Thoracic aorta (tissue), 2 donors: ENCODE measurements at places on chromosomes 5 and 9.

DNA sequence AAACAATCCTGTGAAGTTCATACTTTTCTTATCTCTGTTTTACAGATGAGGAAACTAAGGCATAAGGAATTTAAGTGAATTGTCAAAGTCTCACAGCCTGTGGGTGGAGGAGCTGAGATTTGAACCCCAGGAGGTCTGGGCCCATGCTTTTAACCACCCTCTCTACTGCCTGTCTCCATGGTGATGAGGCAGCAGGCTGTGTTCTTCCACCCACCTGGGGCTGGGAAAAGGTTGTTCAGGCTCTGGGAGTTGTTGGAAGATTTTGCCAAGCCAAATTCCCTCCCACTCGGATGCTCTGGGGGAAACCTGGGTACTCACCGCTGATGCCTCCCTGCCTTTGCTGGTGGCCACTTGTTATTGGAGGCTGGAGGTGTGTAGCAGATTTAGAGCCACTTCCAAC lies 18.3 kb upstream of the SYNPO start:
- no peaks in the 10 kb centered on the region for H3K27me3 ChIP-seq
- peak overlapping the region; percentile 99 for H3K27ac ChIP-seq
- no peak for DNase-seq
- H3K4me3 ChIP-seq, result no peak overlapping the region
- H3K36me3 ChIP-seq, result no peaks in the 10 kb centered on the region

GRCh38 chr5:179623906-179624741 lies 653 bp upstream of the HNRNPH1 start:
- peak overlapping the region; percentile 100 for H3K4me3 ChIP-seq
- no peak for DNase-seq
- peaks cover 36% of the 10 kb centered on the region for H3K4me1 ChIP-seq

- H3K4me1 ChIP-seq, result no peaks in the 10 kb centered on the region
- no peaks in the 10 kb centered on the region for H3K36me3 ChIP-seq
- DNase-seq, result no peak
- H3K4me3 ChIP-seq, result no peak overlapping the region
- no peak overlapping the region for H3K27ac ChIP-seq
Observed at GRCh38 chr5:174760721-174761120, 36.3 kb downstream of the MSX2 start.

DNA sequence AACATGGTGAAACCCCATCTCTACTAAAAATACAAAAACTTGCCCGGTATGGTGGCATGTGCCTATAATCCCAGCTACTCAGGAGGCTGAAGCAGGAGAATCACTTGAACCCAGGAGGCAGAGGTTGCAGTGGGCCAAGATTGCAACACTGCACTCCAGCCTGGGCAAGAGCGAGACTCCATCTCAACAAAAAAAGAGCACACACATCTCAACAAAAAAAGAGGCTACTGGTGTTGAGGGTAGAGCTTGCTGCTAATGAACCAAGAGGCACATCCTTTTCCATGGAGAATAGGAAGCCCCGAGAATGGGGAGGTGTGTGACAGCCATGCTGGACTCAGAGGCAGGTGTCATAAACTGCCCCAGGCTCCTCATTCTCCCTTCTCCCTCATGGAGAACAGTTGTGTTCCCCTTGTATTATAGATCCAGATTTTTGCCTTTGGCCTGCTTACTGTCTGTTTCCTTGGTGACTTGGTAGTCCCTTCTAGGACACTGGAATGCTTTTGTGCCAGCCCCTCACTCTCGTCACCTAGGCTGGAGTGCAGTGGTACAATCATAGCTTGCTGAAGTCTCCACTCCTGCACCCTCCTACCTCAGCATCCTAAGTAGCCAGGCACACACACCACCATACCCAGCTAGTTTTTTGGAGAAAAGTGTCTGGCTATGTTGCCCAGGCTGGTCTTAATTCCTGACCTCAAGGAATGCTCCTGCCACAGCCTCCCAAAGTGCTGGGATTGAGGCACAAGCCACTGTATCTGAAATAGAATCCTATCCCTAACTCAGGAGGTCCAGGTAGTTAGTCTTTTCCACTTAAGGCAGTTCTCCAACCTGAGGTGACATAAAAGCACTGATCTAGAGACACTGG lies 5.1 kb downstream of the RPL12 start:
- no peak overlapping the region for H3K27ac ChIP-seq
- peaks cover 49% of the 10 kb centered on the region for H3K36me3 ChIP-seq
- H3K4me1 ChIP-seq, result peaks cover 22% of the 10 kb centered on the region
- no peak for DNase-seq

GRCh38 chr5:133420440-133421301 lies 191.7 kb downstream of the FSTL4 start:
- no peaks in the 10 kb centered on the region for H3K36me3 ChIP-seq
- H3K27me3 ChIP-seq, result no peaks in the 10 kb centered on the region
- DNase-seq, result no peak
- H3K4me3 ChIP-seq, result no peak overlapping the region
- H3K4me1 ChIP-seq, result no peaks in the 10 kb centered on the region

GRCh38 chr5:128436749-128437188 lies 101.3 kb downstream of the FBN2 start:
- no peaks in the 10 kb centered on the region for H3K27me3 ChIP-seq
- H3K36me3 ChIP-seq, result no peaks in the 10 kb centered on the region
- DNase-seq, result no peak
- H3K27ac ChIP-seq, result no peak overlapping the region
- H3K4me3 ChIP-seq, result no peak overlapping the region
- H3K4me1 ChIP-seq, result peaks cover 9% of the 10 kb centered on the region

GRCh38 chr5:6246820-6247437 lies 131.4 kb downstream of the MED10 start:
- H3K27ac ChIP-seq, result no peak overlapping the region
- no peak overlapping the region for H3K4me3 ChIP-seq
- no peaks in the 10 kb centered on the region for H3K36me3 ChIP-seq
- DNase-seq, result no peak

DNA sequence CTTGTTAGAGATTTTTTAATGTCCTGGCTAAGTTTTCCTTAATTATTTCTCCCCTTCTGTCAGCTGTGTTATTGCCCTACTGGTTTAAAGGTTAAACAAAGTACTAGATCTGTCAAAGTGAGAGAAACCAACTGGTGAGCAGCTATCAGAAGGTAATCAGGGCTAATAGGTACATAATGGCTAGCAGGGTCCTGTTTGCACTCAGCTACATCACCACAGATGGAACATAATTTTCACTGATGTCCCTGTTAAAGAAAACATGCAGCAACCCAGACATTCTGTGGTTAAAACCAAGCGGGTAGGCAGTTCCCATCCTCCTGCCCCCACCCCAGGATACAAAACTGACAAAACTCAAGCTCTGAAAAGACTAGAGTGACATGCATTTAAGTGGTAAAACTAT lies 473.9 kb downstream of the NR2F1-AS1 start:
- H3K27ac ChIP-seq, result no peak overlapping the region
- no peaks in the 10 kb centered on the region for H3K27me3 ChIP-seq
- H3K36me3 ChIP-seq, result no peaks in the 10 kb centered on the region

GRCh38 chr5:10034001-10034400 lies 215.7 kb downstream of the ATPSCKMT start:
- H3K27ac ChIP-seq, result no peak overlapping the region
- H3K36me3 ChIP-seq, result no peaks in the 10 kb centered on the region
- no peak overlapping the region for H3K4me3 ChIP-seq
- H3K4me1 ChIP-seq, result no peaks in the 10 kb centered on the region
- no peak for DNase-seq

- no peak overlapping the region for H3K4me3 ChIP-seq
- no peaks in the 10 kb centered on the region for H3K36me3 ChIP-seq
- no peak for DNase-seq
- no peak overlapping the region for H3K27ac ChIP-seq
Observed at GRCh38 chr9:111926421-111926875, 29.8 kb downstream of the UGCG start.

GRCh38 chr5:117488976-117489500 lies 914.4 kb upstream of the SEMA6A start:
- no peak overlapping the region for H3K4me3 ChIP-seq
- no peaks in the 10 kb centered on the region for H3K27me3 ChIP-seq
- DNase-seq, result no peak
- no peaks in the 10 kb centered on the region for H3K4me1 ChIP-seq
- no peaks in the 10 kb centered on the region for H3K36me3 ChIP-seq

- H3K27ac ChIP-seq, result no peak overlapping the region
- H3K4me1 ChIP-seq, result peaks cover 5% of the 10 kb centered on the region
- H3K27me3 ChIP-seq, result no peaks in the 10 kb centered on the region
- no peak overlapping the region for H3K4me3 ChIP-seq
- peaks cover 6% of the 10 kb centered on the region for H3K36me3 ChIP-seq
- DNase-seq, result no peak
Observed at GRCh38 chr9:37300620-37301019, 121.9 kb upstream of the GRHPR start.

DNA sequence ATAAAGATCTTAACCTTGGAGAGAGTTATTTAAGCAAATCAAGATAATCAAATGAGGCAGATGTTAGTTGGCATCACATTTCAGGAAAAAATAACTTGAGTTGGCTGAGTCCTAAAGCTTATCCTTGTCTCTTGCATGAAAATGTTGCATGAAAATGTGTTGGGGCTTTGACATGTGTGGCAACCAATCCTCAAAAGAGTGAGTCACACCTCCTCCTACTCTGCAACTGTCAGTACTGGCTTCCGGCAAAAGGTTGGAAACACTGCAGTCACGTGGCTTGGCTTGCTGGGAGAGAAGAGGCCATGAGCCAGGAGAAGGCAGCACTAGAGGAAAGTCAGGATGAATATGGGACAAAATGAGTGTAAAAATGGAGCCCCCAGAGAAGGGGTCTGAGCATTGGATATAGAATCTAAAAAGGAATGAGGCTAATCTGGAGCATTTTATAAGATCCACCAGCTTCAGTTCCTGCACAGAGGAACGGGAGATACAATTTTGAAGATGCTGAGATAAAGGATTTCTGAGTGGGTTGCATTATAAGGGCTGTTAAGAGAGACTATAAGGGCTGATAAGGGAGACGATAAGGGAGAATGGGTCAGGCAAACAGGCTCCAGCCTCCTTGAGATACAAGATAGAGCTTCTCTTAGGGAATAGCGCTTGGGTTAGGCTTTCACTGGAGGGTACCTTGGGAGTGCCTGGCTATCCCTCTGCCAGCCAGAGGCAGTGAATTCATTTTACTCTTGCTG lies 43.1 kb downstream of the SPATA31D1 start:
- H3K27me3 ChIP-seq, result no peaks in the 10 kb centered on the region
- H3K4me1 ChIP-seq, result no peaks in the 10 kb centered on the region
- no peak overlapping the region for H3K27ac ChIP-seq
- no peaks in the 10 kb centered on the region for H3K36me3 ChIP-seq

DNA sequence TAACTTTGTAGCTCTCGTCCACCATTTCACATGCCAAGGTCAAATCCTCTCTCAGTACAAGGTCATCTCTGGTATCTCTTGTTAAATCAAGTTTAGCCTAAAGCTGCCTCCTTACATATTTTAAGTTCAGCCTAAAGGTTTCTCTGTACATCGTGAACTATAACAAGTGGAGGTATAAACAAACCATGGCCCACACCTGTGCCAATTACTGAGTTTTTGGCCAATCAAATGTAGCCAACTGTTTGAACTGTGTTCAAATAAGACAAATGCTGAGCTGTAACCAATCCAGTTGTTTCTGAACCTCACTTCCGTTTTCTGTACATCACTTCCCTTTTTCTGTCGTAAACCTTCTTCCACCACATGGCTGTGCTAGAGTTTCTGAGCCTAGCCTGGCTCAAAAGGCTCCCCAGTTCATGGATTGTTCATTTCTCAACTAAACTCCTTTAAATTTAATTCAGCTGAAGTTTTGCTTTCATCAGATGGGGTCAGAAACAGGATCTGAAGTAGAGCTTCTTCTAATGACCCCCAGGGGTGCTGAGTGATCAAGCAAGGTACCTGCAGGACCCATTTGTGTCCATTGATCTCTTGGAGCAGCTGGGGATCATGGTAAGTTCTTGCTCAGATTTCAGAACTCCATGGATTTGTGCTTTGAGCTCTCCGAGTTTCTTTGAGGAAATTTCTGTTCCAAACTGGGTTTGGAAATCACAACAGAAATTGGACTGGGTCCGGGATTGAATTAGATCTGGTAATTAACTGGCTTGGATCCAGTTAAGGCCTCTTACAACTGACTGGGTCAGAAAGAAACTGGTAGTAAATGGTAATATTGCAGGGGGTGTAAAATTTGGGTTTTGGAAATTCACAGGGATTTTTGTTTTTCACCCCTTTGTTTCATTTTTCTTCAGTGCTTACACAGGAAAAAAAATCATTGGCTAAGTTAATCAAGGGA lies 11.0 kb upstream of the NANS start:
- no peaks in the 10 kb centered on the region for H3K36me3 ChIP-seq
- H3K4me3 ChIP-seq, result peak overlapping the region; percentile 21
- H3K27ac ChIP-seq, result no peak overlapping the region
- H3K27me3 ChIP-seq, result no peaks in the 10 kb centered on the region
- H3K4me1 ChIP-seq, result no peaks in the 10 kb centered on the region

- no peaks in the 10 kb centered on the region for H3K36me3 ChIP-seq
- H3K4me1 ChIP-seq, result no peaks in the 10 kb centered on the region
Observed at GRCh38 chr5:24135536-24135935, 509.2 kb downstream of the CDH10 start.

- no peak for DNase-seq
- no peaks in the 10 kb centered on the region for H3K4me1 ChIP-seq
- H3K27me3 ChIP-seq, result no peaks in the 10 kb centered on the region
- no peaks in the 10 kb centered on the region for H3K36me3 ChIP-seq
- no peak overlapping the region for H3K27ac ChIP-seq
Observed at GRCh38 chr5:17852740-17853139, 218.5 kb downstream of the TAF11L14 start.

GRCh38 chr9:78590068-78590467 lies 293.1 kb downstream of the PSAT1 start:
- H3K36me3 ChIP-seq, result no peaks in the 10 kb centered on the region
- H3K27me3 ChIP-seq, result no peaks in the 10 kb centered on the region
- H3K4me3 ChIP-seq, result no peak overlapping the region
- DNase-seq, result no peak
- no peak overlapping the region for H3K27ac ChIP-seq

- no peak for DNase-seq
- no peak overlapping the region for H3K27ac ChIP-seq
- no peaks in the 10 kb centered on the region for H3K36me3 ChIP-seq
- no peaks in the 10 kb centered on the region for H3K4me1 ChIP-seq
Observed at GRCh38 chr9:78939311-78940065, 632.3 kb upstream of the TLE4 start.

DNA sequence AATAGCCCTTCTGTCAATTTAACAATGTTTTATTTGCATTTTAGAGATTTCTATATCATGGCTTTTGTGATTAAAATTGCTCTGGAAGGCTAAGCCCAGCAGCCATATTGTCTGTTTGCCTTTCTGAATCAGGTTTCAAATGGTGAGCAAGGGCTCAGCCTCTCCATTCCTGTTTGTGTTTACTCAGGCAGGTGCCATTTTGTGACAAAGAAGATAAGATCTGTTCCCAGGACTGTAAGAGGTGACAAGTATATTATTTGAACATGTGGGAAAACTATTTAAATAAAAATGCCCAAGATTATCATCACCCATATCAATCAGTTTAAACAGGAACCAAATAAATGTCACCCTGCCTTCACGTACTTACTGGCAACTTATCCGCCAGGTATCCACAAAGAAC lies 641.3 kb upstream of the KLF4 start:
- DNase-seq, result no peak
- H3K4me1 ChIP-seq, result no peaks in the 10 kb centered on the region
- H3K36me3 ChIP-seq, result no peaks in the 10 kb centered on the region
